GM12865 (cell line): ENCODE measurements at places on chromosomes 16 and 17.

GRCh38 chr16:4089251-4089810, 26.9 kb downstream of the ADCY9 start:
- DNase-seq, result no peak

DNA sequence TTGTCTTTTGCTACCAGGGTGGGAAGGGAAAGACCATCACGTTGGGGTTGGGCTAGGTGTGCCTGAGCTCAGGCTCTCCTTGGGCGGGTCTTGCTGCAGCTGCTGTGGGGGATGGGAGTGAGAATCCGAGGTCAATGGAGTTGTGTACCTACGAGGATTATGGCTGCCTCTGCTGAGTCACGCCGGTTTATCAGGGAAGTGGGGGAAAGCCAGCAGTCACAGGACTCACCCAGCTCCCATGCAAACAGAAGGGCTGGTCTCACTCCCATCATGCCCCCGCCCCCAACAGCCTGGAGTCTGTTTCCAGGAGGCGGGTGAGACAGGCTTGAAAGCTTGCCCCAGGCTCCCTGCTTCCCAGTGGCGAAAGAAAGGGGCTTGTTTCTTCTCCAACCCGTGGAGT, 1259.0 kb upstream of the GOT2 start:
- DNase-seq, result no peak

GRCh38 chr16:57957673-57958392, 13.1 kb downstream of the CNGB1 start:
- no peak for DNase-seq

- DNase-seq, result peak; percentile 84
Measured at GRCh38 chr16:15055141-15056053, 477 bp downstream of the NTAN1 start.

DNA sequence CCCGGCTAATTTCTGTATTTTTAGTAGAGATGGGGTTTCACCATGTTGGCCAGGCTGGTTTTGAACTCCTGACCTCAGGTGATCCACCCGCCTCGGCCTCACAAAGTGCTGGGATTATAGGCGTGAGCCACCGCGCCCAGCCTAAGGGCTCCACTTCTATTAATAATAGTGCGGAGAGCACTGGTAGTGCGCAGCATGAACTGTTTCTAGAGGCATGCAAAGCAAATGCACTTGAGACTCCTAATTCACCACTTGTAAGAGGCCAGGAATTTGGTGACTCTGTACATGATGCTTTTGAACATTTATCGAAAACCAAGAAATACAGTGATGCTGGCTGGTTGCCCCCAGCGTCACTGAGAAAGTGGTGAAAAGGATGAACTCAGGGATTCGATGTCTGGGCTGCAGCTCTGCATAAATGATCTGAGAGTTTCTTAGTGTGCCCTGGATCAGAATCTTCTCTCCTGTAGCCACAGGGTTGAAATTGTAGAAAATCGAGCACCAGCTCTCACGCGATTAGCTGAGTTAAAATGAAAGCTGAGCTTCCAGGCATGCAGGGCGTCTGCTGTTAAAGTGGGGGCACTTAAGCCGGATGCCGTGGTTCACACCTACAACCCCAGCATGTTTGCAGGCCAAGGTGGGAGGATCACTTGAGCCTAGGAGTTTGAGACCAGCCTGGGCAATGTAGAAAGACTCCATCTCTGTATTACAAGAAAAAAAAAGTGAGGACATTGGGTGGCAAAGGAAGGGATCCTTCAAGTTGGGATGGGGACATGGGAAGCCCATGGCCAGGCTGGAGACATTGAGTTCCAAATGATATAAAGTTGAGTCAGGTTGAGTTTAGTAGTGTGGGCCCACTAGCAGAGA, 4.8 kb downstream of the RNF213 start:
- peak; percentile 95 for DNase-seq

- DNase-seq, result no peak
Measured at GRCh38 chr16:1764971-1765370, 6.4 kb downstream of the NME3 start.

DNA sequence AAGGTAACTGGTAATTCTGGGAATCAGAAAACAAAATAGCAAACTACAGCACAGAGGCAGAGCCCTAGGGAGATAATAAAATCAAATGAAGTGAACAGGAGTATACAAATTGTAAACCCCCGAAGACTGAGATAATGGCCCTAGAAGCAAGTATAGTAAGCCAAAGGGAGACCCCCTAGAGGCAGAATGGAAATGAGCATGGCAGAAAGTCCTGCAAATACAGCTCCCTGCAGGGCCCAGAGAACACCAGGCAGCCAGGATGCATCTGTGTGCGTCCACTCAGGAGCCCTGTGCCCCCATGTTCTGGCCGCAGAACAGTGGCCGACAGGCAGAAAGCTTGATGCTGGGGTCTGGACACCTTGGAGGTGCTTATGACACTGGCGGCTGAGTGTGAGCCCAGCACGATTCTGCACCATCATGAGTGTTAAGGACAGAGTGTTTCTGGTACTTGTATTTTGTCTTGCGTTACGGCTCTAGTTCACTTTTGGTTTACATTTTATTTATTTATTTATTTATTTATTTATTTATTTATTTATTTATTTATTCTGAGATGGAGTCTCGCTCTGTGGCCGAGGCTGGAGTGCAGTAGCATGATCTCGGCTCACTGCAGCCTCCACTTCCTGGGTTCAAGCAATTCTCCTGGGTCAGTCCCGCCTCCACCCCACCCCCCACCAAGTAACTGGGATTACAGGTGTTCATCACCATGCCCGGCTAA, 48.7 kb downstream of the RGS9 start:
- no peak for DNase-seq

DNA sequence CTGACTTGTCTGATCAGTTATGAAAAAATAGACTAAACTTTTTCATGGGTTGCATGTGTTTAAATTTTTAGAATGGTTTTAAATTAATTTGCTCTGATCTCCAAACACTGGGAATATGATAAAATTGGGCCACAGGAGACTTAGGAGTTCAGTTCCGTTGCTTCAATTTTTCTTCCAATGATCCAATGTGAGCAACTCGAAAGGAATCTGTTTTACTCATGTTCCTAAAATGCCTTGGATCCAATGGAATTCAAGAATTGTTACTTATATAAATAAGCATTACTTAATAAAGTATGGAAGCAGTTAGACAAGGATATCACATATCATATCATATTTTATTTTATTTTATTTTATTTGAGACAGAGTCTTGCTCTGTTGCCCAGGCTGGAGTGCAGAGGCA, 56.0 kb upstream of the NACA2 start:
- no peak for DNase-seq

DNA sequence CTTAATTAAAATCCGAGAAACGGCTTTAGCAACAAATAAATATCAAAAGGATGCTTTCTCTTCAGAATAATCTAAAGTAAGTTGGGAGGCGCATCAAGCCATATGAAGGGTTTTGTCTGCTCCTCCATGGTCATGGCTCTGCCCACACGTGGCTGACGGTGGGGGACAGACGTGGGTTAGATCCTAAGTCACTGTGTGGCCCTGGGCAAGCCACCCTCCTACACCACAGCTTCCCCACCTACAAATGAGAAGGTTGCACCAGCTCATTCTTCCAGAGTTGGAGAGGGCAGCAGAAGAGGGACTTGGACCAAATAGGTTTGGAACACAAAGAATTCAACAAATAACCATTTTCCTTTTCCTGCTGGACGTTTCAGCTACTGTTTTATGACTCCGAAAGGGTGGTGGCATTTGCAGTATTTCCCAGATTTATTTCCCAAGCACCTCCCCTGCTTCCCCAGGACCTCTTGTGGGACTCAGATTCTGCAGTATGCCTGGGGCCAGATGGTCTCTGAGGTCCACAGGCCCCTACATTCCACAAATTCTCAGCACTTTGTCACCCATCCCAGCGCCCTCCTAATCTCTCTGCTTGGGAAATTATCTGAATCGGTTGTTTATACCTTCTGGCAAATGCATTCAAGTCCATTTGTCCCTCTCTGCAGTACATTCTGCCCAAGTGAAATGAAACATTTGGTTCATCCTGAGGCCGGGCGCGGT, 17.8 kb downstream of the LRRC75A start:
- DNase-seq, result no peak

DNA sequence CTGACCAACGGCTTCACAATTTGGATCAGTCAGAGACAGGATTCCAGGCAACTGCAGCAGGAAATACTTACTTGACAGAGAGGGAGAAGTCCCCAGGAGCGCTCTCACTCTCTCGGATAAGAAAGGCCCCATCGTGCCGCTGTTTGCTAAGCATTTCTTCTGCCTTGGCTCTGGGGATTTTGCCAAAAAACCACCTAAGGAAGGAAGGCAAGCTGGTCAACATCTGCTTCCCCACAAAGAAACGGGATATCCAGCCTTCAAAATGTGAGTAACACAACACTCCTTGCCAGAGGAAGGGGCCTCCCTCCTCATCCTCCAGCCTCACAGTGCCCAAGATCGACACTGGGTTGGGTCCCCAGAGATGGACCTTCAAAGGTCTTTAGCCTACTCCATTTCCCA, 36.6 kb upstream of the SLC25A19 start:
- DNase-seq, result no peak

- no peak for DNase-seq
Measured at GRCh38 chr17:38731526-38732294, 1.6 kb downstream of the CISD3 start.

DNA sequence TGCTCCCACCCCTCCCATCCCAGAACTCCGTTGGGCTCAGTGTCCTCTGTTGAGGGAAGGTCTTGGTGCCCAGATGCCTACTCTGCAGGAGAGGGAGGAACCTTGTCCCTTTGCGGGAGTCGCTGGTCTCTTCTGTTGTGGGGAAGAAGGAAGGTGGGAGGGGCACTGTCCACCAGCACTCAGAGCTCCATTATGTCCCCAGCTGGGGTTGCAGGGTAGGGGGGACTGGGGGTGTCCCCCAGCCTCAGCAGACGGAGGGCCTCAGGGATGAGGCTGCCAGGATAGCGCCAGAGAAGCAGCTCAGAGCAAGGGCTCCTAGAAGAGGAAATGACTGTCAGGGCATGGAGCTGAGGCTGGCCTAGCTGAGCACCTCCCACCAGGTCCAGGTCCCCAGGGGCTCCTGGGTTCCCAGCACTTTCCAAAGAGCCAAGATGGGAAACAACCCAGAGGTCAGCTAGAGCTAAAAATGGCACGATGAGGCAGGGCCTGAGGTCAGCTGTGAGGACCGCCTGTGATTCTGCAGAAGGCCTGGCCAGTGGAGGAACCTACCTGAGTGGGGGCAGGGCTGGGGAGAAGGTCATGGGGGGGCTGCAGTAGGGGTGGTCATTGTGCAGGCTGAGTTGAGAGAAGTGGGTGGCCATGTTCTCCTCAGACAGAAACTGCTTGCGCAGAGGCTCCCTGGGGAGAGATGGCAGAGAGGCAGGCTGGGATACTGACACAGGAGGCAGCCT, 893 bp downstream of the HCFC1R1 start:
- peak; percentile 52 for DNase-seq

DNA sequence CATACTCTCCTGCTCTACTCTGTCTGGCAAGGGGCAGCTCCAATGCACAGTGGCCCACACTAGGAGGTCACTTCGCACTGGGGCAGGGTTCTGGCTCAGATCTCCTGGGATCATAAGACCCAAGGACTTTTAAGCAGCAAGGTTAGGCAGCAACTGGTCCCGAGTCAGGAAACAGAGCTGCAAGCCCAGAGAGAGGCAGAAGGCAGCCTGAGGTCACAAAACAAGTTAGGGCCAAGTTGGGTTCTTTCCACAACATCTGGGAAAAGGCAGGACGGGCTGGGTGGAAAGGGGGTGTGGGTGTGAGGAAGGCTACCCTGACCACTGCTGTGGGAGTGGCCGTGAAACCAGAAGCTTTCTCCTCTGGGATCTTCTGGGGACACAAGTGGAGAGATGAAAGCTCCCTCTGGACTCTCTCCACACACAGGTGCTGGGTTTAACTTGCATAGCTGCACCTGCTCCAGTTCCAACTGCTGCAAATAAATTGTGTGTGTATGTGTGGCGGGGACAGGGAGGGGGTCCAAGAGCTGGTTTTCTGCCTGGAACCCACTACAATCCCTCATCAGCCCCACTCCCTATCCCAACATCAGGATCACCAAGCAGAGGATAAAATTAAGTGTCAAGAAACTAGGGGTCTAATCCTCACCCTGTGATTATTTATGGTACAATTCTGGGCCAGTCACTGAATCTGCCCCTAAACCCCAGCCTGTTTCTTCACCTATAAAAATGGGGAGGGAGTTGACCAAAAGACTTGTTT, 8.0 kb upstream of the TSPOAP1 start:
- DNase-seq, result peak; percentile 61

DNA sequence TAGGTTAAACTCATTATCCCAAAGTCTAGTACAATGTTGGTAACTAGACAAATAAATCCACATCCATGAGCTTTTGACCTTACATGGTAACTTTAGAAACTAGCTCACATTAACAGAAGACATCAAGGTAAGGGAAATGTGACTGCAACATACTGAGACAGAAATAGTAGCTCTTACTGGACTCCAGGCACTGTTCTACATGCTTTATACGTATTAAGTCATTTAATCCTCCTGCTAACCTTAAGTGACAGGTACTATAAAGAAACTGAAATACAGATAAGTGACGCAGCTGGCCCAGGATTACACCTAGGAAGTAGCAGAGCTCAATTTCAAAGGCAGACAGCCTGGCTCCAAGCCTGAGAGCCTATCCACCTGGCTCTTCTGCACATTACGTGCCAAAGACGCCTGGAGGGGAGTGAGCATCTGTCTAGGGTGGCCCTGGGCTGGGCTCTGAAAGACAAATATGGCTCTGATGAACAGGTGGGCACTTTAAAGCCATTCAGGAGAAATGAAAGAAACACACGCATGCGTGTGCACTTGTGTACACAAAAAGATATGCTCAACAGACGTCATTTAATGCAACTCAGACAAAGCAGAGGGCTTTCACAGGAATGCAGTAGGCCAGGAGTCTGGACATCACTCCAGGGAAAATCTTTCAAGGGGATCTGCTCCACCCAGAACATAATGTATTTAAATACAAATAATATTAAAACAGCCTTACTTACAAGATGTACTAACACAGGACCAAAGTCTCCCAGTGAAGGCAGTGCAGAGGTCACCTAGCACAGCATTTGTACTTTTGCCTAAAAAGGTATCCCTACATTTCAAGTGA, 4.4 kb downstream of the ZC3H7A start:
- no peak for DNase-seq

- DNase-seq, result no peak
Measured at GRCh38 chr17:7141824-7142223, 27.2 kb upstream of the ASGR2 start.

- no peak for DNase-seq
Measured at GRCh38 chr16:10465821-10466220, 80.0 kb downstream of the ATF7IP2 start.

DNA sequence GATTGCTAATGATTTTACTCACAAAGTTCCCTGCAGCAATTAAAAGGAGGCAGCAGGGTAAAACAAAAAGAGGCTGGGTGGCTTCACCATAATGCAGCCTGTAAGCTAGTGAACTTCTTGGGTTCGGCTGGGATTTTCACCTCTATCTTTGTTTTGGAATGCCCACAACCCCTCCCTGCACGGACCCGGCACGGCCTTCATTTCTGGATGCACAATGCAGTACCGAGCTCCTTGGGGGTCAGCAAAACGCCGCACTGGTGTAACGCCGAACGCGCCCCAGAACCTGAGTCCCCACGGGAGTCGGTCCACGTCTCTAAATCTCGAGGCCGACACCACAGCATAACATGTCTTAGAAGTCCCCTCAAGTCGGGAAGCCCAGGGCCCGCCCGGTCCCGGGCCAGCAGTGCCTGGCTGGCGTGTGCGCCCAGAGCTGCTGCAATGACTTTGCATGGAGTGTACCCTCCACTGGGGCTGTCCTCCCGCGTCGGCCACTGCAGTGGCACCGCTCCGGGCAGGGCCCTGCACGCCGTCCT, 759 bp downstream of the UBE2O start:
- no peak for DNase-seq

GRCh38 chr16:31002250-31002700, 8.2 kb downstream of the STX1B start:
- no peak for DNase-seq
